ENCODE measurements at places on chromosomes 2 and 18.

DNA sequence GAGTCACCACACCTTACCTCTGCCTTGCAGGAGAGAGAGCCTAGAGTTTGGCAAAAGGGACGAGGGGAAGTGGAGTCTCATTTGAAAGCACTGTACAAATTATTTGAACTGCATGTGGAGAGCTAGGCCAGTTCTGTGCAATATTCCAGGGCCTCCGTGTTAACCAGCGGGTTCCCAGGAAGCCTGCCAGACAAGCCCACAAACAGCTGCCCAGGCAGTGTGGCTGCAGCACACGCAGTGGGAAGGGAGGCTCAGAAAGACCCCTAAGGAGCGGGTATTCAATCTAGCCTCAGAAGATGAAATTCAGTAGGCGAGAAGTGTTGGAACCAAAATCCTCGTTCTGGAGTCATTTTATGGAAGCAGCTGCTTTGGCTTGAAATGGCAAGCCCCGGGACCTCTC is 30.7 kb downstream of the CNGA3 start:
- no peak for DNase-seq

DNA sequence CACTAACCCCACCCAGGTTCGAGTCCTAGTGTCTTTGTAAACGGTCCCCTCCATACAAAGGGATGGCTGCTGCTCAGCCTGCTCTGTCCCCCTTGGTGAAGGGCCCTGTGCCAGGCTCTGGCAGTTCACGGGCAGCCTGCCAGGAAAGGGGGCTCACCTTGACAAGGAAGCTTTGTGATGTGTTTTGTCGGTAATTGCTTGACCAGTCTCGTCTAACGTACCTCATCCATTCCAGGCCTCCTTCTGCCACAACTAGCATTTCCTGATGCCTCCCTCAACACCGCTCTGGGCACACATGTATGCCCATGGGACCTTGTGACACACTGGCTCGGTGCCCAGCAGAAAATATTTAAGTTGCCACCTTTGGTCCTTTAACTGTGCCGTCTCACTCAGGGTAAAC is 171.9 kb downstream of the KLHL29 start:
- no peak for DNase-seq

- DNase-seq: no peak
Observed at GRCh38 chr2:83342860-83343329, 1116.2 kb downstream of the SUCLG1 start.

DNA sequence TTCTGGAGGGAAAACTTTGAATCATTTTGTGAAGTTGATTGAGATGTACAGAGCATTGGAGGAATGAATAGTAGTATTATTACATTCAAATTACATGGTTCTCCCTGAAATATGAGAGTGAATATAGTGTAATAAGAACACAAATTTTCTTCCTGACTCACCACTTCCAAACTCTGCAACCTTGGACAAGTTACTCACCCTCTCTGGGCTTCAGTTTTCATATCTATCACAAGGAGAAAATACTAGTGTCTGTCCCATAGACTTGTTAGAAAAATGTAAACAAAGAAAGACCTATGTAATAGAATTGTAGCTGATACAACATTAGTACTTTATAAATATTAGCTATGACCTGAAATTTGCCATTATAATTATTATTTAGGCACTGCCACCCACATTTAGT is 150.8 kb downstream of the LRRTM1 start:
- DNase-seq: no peak

GRCh38 chr2:110777531-110778311 is 45.3 kb downstream of the ACOXL start:
- DNase-seq: no peak

GRCh38 chr2:213237787-213238186 is 46.5 kb upstream of the SPAG16 start:
- no peak for DNase-seq

- no peak for DNase-seq
Observed at GRCh38 chr2:231931481-231931915, 5.3 kb upstream of the NPPC start.

DNA sequence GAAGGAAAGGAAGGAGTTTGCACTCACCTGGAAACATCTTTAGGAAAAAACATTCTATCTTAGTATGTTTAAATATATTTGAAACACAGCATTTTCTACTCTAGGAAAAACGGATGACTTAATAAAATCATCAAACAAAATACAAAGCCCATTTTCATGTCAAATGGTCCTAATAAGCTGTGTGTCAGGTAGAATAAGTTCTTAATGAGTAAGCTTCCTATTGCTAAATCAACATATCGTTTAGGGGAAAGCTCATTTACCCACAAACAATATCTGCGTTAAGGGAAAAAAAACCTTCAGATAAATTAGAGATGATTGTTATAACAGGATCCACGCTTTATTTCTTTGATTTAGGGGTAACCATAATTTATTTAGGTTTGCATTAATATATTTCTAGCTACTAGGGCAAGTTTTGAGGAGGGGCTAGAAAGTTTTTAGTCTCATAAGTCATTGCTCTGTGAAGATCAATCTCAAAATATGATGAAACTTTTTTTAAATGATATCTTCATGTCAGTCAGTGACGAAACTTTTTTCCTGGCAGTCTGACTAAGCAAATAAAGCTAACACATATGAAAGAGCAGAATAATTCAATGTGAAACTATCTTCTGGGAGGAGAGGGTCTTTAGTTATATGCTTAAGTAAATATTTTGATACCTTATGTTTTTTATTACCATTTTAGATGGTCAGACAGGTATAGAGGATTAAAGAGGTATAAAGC is 147.1 kb downstream of the WDSUB1 start:
- no peak for DNase-seq

GRCh38 chr18:23260926-23261590 is 125.8 kb downstream of the CABLES1 start:
- no peak for DNase-seq
